Retinal pigment epithelial cell (primary cell): ENCODE measurements at places on chromosomes 13 and 19.

DNA sequence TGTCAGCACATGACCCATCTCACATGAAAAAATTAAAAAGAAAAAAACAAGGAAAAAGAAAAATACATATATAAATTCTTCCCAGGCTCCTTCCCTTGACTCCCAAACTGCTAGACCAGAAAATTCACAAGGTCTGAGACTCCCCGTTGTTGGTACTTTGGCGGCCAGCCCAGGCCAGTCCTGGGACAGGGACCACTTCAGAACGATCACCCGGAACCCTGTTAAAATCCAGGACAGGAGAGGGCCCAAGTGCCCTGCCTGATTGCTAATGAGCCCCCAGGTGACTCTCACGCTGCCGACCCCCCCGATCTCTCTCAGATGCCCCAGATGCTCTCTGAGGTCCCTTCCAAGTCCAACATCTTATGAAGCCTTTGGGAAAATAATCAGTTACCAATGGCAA is 107.2 kb downstream of the COL4A2 start:
- DNase-seq, result no peak

DNA sequence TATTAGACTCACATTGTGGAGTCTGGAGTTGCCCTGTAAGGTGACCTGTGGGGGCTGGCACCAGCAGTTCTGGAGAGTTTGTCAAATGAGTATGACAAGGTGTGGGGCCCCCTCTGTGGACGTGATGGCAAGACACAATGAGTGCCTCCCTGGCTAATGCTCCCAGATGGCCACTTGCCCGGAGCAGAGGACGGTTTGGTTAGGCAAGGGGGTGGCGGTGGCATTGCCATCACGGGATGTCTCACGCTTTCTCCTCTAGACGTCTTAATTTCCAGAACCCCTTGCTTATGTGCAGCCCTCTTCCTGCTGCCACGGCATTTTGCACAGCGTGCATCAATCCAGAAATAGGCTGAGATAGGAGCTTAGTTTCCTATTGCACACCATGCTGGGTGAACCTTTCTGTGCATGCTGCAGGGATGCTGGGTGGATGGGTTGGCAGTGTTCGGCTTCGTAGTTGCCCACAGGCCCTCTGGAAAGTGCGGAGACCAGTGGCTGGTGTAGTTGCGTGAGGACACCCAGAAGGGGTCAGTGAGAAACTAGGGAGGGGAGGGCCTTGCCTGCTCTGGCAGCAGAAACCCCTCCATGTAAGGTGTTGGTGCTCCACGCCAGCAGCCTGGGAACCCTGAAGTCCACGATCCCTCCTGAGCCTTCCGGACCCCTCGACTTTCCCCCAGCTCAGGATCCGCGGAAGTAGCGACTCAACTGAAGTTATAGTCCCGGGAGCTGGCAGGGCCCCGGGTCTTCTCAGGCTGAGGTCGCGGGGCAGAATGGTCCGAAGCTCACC is 18.1 kb upstream of the LRP3 start:
- DNase-seq, result no peak

DNA sequence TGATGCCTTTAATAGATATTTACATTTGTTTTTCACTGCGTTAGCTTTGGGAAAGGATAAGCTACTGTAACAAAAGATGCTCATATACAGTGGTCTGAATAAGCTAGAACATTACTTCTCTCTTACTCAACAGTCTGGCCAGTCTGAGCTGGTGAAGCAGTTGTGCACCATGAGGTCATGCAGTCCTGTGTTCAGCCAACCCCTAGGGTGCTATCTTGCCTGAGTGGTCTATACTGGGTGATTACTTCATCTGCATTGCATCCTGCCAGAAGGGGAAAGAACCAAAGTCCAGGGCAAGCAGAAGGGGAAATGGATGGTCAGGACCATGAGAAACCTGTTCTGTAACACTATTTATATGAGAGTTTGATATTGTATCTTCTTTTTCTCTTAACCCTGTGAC is 31.5 kb downstream of the ERCC5 start:
- DNase-seq, result no peak

DNA sequence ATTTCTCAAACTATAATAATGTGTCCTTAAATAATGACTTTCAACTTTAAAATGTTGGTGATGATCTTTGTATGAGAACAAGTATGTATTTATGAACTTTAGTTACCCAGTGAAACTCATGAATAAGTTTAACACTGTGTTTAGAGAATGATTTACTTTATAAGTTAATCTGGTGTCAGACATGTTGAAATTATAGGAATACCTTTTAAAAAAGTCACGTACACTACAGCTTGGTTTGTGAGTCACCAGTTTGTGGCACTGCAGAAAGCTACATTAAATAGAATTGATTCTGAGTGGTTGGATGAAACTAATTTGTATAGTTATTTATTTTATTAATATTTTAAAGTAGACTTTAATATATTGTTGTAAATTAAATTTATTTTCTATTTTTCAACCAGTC is 1366.2 kb upstream of the PCDH20 start:
- DNase-seq, result no peak

GRCh38 chr19:14715841-14716240 is 26.0 kb downstream of the ZNF333 start:
- no peak for DNase-seq

DNA sequence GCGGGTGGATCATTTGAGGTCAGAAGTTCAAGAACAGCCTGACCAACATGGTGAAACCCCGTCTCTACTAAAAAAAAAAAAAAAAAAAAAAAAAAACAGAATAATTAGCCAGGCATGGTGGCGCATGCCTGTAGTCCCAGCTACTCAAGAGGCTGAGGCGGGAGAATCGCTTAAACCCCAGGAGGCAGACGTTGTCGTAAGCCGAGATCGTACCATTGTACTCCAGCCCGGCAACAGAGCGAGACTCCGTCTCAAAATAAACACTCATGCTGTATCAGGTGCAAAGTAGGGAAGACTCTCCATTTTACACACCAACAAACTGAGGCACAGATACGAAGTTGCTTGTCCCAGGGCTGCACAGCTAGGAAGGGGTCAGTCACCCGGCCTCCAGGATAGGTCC is 15.6 kb downstream of the TLE6 start:
- DNase-seq, result no peak

DNA sequence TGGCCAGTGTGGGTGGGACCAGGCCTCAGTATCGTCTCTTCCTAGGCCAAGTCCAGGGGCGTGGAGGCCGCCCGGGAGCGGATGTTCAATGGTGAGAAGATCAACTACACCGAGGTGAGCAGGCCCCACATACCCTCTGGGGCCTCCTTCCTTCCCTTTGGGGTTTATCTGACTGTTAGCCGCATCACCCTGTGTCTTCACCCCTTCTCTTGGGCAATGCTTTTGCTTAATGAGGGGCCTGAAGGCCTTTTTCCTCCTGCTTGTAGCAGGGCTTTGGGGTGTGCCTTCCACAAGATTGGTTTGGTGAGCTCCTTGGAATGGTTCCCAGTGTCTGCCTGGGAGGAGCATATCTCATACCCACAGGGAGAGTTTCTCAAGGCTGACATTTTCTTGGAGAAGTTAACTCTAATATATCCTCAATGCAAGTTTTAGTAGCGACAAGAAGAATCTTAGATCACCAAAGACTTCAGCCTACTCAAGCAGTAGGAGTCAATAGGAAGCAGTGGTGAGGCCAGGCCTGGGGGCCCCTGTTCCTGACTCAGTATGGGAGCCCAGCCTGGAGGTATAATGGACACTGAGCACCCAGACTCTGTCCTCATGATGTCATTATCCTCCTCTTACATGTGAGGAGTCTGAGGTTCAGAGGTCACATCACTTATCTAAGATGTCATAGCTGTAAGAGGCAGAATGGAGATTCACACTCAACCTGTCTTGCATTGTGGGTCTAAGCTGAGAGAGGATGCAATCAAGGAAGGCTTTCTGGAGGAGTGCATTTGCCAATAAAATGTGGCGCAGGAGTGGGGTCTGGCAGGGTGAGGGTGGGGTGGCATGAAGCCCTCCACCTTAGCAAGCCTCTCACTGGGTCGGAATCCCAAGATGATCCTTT is 2.0 kb downstream of the GPI start:
- DNase-seq, result no peak
